Naive thymus-derived CD8-positive, alpha-beta T cell (primary cell): ENCODE measurements at places on chromosomes 11 and 22. TPM values are rescaled to one million over a fixed set of nuclear protein-coding genes. Genes with fewer than 3 reads are reported as not detected.
A peak's percentile ranks its signal among the peaks of the same experiment; 100 is the strongest.

GRCh38 chr22:34696557-34696956 lies 369.4 kb upstream of the ISX start:
- no peak for DNase-seq

GLYAT gene
- not detected for total RNA-seq

RCOR2 gene
- not detected for total RNA-seq

- DNase-seq = no peak
Measured at GRCh38 chr11:75291741-75292140, 51.2 kb downstream of the TPBGL start.

DNA sequence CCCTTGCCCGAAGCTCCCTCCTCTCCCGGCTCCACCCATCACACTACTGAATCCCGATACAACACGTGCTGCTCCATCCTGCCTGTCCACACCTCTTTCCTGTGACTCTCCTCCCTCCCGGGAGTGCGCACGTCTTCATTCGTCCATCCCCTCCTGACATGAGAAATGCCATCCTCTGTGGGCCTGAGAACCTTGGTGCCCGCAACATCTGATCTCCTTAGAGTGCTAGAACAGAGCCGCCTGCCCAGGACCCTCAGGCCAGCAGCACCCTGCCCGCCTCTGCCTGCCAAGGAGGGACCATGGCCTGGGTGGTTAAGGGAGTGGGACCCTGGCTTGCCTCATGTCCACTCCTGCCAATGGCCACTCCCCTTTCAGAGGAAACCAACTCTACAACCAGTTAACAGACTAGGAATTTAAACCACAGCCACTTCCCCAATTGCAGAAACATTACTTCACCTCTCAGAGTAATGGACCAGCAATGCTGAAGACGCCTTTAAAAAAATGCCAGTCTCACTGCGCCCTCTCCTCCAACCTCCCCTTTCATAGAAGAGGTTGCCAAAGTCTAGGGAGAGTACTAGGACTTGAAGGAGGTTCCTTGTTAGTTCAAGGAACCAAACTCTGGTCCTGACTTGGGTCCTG lies 466.3 kb downstream of the OPCML start:
- DNase-seq = no peak

DNA sequence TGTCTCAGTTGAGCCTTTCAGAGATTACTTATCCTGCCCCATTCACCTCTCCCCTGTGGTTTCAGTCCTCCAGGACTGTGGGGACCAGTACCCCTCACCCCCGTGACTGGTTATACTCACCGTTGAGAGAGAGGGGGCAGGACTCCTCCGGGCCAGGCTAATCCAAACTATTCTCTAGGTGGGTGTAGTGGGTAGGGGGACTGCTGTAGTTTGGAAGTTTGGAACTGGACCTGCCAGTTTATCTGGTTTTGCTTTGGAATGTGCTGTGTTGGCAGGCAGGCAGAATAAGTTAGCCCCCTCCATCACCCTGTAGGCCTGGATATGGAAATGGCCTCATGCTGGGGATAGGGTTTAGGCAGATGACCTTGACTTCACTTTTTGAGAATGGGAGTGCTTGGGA lies 13.5 kb downstream of the TEAD1 start:
- no peak for DNase-seq

GRCh38 chr22:49243965-49244364 lies 583.7 kb downstream of the BRD1 start:
- DNase-seq = no peak

DNA sequence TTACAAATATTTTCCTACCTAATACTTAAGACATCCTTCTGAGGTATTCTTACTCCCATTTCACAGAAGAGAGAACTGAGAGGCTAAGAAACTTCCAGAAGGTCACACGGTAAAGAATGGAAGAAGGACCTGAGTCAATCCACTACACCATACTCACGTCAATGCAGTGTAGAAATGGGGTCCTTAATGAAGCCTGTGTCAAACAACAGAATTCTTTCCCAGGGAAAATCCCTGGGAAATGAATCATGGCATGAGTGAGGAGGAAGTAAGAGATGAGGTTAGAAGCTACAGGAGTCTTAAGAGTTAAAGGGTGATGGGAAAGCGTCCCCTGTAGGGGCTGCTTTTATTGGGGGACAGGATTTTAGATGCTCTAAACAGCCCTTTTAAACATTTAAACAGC lies 147.9 kb downstream of the C11orf91 start:
- no peak for DNase-seq

DNA sequence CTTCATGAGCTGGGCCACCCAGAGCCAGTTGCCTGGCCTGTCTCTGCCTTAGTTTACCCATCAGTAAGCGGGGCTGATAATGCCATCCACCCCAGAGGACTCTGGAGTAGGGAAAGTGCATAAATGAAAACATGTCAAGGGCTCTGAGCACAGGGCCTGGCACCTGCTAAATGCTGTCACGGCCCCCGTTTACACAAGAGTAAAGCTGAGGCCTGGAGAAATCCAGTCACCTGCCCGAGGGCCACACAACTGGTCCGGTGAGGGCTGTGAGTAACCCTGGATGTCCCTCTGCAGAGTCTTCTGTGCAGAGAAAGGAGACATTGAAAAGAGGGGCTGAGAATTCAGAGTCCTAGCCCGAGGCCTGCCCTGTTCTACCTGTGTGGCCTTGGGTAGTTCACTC lies 110.6 kb upstream of the ANO1 start:
- DNase-seq = no peak

DNA sequence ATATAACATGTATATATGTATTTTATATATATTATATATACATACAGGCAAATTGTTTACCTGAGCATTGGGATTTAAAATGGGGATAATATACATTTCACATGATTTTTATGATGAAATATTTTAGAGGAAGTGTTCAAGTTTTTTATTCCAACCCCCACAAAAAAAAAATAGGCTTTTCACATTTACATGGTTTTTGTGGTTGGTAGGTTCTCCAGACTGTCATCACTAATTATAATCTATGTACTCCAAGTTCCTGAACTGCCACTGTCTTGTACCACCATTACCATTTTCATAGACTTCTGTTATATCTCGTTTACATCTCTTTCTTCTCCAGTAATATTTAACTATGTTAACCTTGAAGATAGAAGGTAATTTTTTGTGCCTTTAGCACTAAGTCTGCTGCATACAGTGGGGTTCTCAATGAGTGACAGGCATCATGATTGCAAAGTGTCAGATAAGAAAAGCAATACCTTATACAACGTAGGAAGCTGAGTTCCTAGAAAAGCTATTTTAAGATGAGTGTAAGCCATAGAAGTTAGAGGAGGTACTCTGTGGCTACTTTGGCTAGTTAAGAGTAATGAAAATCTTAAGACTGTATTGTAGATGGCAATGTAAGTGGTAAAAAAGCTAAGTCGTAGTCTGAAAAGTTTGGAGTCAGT lies 5.2 kb downstream of the TMEM126A start:
- DNase-seq = no peak

DNA sequence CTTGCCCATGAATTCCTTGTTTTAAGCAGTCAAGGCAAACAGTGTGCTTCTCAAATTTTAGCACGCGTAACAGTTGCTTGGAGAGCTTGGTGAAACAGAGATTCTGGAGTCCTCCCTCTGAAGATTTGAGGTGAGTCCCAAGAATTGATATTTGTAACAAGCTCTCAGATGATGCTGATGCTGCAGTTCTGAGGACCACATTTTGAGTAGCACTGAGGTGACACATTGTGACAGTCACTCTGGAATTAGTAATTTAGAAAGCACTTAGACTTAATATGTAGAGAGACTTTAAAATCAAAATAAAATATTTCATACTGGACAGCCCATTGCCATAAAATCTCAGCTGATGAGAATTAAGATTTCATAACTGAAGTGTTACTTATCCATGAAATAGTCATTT lies 38.5 kb downstream of the DNAJC24 start:
- DNase-seq = no peak

DNA sequence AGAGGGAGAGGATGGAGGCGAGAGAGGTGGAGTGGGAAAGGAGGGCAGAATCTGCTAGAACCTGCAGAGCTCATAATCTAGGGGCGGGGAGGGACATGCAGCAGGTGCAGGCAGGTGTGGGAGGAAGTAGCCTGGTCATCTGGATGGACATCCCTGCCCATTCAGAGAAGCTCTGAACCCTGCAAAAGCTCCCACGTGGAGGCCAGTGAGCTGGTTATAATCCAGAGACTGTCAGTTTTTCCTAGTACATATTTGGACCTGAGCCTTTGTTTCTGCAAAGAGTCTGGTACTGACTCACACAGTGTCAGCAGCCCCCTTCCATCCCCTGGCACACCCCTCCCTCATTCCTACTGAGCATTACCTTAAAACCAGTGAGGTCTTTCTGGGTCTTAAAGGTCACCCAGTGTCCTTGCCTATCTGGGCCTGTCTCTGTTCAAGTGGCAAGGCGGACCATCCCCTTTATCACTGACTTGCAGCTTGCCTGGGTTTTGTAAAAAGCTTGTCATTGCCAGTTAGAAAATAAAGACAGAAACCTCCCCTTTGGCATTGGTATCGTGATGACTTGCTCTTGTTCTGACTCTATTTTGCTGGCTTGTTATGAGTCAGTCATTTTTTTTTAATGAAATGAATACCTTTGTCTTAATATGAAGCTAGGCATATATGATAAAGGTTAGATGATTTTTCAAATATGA lies 26.1 kb downstream of the PTPRJ start:
- no peak for DNase-seq

GRCh38 chr11:84648471-84648870 lies 978.7 kb downstream of the DLG2 start:
- DNase-seq = no peak

DNA sequence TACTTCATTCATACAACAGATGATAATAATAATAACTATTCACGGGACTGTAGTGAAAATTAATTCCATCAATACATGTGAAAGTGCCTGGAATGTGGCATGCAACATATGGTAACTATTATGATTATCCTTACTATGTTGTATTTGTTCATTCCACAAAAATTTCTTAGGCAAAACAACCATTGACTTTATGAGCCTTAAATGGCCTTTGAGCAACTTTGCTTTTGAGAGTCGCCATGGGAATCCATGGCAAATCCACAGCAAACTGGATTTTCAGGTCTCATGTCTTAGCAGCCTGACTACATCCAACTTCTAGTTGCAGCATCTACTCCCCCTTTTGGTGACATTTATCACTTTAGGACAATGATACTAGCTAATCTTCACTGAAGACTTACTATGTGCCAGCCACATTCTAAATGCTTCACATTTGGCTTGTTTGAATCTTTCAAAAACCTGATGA lies 56.8 kb downstream of the SLC1A2 start:
- DNase-seq = no peak

DNA sequence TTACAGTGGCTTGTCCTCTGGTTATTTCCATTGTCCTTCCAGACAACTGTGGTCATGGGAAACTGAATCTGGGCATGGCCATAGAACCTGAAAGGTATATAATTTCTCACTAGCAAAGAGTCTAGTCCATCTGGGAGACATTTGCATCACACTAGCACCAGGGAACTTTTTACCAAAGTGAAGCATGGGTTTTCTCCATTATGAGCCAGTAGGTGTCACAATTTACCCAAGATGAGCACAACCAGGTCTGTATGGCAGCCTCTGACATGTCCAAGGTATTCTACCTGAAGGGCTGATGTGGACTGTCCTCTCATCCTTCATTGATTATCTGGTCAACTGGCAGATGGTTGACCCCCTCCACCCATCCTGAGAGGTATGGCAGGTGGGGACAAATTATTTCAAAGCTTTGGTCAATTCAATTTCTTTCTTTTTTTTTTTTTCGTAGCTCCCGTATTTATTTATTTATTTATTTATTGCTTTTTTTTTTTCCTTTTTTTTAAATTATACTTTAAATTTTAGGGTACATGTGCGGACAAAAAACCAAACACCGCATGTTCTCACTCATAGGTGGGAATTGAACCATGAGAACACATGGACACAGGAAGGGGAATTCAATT lies 425.9 kb downstream of the TMEM135 start:
- DNase-seq = no peak

GRCh38 chr11:35163702-35164496 lies 24.9 kb downstream of the CD44 start:
- DNase-seq = peak; percentile 76

DNA sequence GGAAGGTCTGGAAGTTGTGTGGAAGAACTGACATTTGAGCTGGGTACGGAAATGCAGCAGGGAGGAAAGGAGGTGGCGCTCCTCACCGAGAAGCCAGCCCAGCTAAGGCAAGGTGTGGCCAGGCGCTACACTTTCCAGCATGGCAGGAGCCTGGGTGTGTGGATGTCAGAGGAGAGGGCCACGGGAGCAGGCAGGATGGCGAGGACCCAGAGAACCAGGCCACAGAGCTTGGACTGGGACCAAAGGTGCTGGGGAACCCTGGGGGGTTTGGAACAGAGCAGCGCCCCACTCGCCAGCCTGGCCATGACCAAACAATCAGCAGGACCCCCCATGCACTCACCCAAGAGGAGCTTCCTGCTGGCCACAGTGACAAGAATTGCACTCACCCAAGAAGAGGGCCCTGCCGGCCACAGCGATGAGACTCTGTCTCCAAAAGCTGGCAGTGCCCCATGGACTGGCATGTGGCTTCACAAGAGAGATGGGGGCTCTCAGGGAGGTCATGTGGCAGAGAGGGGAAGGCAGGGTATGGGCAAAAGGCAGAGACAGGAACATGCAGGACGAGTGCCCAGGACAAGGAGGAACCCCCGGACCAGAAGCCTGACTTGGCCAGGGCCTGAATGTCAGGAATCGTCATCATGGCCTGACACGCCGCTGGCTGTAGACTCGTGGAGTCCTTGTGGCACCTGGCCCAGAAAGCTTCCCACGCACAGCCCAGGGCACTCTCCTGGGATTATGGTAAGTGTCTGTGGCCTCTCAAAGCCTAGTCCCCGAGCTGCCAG lies 45.4 kb downstream of the IGF2 start:
- no peak for DNase-seq

- DNase-seq = no peak
Measured at GRCh38 chr22:46049726-46050450, 72.9 kb upstream of the WNT7B start.

DNA sequence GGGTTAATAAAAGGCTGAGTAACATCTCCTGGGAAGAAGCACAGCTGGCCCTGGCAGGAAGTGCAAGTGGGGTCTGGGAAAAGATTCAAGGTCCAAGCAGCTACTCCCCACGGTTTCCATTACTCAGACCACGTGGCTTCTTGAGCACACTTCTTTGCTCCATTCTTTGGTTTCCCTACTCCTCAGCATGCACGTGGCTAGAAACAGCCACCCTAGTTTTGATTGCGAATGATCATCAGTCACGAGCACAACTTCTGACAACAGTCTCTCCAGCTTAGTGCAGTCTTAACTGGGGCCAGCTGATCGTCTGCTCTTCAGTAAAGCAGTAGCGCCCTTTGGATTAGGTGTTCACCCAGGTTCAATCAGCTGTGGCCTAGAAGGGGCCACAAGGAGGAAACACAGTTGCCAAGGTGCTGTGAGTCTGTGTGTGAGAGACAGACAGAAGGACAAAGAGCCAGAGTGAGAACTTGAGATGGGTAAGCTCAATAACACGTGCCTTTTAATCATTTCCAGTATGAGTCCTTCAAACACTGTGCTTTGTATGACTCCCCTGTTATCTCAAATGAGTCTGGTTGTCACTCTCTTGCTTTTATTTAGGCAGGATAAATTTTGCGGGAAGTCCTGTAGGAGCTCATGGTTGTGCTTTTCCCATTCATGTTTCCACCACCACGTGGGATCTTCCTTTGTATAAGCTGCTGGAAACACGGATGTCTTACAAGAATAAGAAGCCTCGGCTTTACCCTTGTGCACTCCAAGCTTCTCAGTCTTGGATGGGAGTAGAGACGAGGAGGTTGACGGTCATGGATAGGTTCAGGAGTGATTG lies 901 bp upstream of the PARVA start:
- DNase-seq = no peak

GRCh38 chr22:19766511-19767426 lies 6.2 kb downstream of the TBX1 start:
- DNase-seq = peak; percentile 32

B4GAT1 gene
- 7.2 TPM for total RNA-seq

PRR33 gene
- not detected for total RNA-seq
